ENCODE measurements at places on chromosomes 6 and 20.

GRCh38 chr20:35172434-35172806, 548 bp downstream of the PROCR start:
- no peak for DNase-seq

DNA sequence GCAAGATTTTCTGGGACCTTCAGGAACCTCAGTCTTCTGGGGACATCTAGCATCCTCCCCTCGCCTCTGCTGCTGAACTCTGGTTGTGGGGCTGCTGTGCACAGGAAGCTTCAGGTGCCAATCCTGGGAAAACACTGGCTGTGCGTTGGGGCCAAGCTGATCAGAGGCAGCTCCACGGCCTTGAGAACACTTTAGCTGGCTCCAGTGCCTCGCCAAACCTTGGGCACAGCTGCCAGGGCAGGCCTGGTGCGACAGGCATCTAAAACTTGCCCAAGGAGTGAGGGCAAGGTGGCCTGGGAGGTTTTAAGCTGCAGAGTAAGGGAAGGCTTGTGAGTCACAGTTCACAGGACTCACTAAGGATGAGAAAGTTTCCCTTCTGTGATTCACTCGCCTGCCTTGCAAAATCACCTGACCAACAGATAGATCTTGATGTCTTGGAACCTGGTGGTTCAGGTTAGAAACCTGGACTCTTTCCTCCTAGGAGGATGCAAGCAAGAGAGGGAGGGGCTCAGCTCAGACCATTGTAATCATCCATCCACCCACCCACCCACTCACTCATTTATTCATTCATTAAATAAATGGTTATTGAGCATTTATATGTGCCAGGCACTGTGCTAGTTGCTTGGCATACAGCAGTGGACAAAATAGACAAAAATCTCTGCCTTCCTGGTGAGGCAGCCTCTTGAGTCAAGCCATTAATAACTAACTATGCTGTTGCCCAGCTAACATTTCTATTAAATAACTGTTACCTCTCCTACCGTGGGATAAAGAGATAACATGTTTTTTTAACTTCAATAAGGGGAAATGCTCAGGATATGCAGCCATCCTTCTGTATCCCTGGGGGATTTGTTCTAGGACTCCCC, 2.5 kb upstream of the SPATS1 start:
- peak; percentile 17 for DNase-seq

DNA sequence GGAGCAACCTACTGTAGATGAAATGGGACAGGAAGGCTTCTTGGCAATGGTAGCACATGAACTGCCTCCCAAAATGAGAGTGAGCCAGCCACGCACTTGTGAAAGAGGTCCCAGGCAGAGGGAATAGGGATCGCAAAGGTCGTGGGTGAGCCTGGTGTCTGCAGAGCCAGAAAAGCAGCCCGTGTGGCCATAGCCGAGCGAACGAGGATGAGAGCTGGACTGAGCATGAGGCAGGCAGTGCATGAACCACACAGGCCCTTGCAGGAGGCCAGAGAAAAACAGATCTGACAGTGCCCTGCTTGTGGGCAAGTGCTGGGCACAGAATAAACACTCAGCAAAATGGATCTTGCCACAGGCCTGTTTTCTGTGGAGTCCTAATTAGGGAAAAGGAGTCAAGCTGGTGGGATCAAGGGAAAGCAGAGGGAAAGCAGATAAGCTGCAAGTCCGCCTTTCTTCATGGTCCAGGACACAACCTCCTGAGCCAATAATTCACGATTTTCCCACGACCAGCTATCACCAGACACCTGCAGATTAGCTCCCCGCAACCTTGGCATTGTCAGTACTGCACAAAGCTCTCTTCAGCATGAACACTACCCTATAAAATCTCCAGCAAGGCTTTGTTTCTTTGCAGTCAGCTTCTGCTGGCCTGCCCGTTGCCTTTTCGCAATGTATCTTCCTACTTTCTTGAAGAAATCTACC, 44.0 kb downstream of the GCNT2 start:
- no peak for DNase-seq

- DNase-seq: no peak
These were observed 2.7 kb downstream of the EPB41L2 start for GRCh38 chr6:131060311-131060710.

DNA sequence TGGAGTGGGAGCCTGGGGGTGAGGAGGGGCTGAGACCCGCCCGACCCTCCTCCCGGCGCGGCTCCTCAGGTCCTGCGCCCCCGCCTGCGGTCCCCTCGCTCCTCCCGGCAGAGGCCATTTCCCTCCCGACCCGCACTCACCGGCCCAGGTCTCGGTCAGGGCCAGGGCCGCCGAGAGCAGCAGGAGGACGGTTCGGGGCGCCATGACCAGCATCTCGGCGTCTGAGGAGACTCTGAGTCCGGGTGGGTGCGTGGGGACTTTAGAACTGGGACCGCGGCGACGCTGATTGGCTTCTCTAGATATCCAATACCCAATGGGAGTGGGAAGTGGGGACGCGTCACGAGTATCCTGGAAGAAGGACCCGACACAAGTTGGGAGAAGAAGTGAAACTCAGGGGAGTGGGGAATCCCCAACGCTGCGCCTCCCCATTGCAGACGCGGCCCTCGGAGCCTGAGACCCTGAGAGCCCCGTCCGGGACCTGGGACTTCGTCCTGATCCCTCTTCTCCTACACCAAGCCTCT, at the start of gene HLA-B:
Gene HLA-B (minus strand): TSS at position 234 of the 521 bp plus-strand sequence. CDS start 21 bp downstream, at position 213.
- peak; percentile 92 for DNase-seq

DNA sequence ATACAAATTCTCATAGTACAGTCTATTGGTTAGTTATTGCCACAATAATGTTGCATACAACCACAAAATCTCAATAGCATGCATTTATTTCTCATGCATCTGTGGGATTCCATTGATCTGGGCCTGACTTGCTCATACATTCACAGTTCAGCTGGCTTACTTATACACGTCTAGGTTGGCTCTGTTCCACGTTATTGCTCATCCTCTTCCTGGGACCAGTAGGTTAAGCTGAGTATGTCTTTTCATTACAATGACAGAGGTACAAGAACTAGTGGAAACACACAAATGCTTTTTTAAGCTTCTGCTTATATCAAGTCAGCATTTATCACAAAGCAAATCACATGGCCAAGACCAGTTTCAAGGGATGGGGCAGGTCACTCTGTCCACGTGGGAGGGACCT, 485.3 kb upstream of the BTBD3 start:
- DNase-seq: no peak

DNA sequence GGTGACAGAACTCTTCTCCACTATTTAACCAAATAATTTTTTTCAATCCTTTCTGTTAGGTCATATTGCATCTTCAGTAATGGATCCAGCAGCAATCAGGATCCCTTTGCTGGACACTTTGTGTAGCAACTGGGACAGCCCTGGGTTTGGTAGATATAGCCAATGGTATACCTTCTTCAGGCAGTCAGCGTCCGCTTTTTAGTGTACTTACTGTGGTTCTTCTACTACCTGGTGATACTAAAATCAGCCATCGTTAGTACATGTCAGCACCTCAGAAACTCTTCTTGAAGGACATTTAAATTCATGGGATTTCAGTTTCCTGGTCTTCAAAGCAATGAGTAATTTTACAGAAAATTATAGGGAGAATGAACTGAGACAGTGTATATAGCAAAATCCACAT, 93.5 kb downstream of the ADGRG6 start:
- peak; percentile 9 for DNase-seq

DNA sequence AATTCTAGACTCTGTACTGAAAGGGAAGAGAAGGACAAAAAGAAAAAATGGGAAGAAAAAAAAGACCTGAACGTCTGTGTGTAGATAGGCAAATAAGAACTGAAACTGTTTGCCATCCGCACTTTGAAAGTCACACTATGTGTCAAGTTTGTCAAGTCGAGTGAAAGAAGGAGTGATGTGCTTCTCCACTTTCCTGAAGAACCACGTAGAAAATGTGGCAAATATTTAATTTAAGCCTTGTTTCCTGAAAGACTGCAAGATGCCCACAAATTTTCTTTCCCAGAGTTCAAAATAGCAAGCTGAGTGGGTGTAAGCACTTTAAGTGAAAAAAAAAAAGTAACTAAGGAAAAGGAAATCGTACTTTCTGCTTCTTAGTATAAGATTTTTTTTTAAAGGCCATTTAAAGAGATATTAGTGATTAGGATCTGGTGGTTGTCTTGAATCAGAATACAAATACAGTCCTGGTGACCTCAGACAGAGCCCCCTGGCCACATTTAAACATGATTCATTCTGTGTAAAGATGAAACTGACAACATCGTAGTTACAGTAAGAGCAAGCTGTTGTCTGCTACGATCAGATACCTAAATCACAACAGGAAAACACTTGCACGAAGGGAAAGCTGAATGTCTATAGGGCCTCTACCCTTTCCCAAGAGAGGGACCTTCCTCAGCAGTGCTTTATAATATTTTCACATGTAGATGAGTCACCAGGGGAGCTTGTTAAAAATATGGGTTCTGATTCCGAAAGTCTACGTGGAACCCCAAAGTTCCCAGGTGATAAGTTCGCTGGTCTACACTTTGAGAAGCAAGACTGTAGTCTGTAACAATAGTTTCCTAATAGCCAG, 102.3 kb downstream of the HIVEP2 start:
- DNase-seq: peak; percentile 66

DNA sequence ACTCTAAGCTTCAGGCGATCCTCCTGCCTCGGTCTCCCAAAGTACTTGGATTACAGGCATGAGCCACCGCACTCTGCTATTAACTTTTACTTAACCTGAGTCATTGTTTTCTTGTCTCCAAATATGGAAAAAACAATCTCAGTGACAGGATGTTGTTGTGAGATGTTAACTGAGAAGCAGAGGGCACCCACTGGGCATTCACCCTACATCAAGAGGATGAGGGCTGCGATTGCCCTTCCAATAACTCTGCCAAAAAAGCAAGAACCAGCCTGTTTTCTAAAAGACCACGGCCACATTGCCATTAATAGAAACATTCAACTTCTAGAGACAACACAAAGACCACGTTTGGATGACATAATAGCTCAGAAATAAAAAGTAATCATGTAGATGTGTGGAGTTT, 107.6 kb upstream of the SGK1 start:
- DNase-seq: no peak

- DNase-seq: no peak
These were observed 13.8 kb downstream of the TREM1 start for GRCh38 chr6:41272591-41273240.

GRCh38 chr6:161161889-161162624, 111.8 kb downstream of the AGPAT4 start:
- no peak for DNase-seq

GRCh38 chr20:58389324-58389967, 417 bp downstream of the VAPB start:
- DNase-seq: peak; percentile 40

DNA sequence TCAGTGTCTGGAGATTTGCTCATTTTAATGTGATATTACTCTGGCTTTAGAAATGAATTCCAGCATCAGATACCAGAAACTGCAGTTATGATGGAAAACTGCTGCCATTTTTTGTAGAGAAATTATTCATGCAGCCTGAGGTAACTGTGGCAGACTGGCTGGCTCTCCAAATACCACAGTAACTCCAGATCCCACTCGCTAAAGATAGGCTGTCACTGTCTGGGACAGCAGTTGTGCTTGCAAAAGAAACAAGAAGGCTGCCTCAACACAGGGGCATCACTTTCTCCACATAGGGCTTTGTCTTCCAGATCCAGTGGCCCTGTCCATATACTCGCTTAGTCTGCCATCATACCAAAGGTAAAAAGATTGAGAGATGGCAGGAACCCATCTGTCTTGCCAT, 52.7 kb downstream of the FAM184A start:
- DNase-seq: no peak

DNA sequence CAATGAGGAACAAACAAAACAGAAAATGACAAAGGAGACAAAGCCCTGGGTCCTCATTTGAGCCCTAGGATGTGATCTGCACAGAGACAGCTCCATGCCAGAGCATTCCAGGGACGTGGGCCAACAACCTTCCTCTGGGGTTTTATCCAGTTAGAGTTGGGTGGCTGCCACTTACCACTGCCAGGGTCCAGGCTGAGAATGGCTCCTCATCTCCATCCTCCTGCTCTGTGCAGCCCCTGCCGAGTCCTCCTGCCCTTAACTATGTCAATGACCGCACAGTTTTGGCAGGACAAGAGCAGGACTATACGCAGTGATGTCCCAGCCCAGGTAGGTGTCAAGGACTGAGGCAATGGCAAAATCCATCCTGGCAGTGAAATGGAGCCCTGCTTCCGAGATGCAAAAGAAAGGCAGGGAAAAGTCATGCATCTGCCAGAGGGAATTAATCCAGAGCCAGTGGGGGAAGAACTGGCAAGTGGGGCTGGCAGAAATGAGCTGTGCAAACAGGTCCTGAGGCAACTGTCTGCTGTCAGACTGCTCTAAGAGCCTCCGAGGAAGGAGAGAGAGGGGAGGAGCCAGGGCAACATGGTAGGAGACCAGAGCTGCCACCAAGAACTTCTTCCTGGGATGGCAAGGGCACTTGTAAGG, 449.4 kb downstream of the PTPRT start:
- DNase-seq: no peak

GRCh38 chr6:165173484-165173883, 135.9 kb downstream of the C6orf118 start:
- no peak for DNase-seq

DNA sequence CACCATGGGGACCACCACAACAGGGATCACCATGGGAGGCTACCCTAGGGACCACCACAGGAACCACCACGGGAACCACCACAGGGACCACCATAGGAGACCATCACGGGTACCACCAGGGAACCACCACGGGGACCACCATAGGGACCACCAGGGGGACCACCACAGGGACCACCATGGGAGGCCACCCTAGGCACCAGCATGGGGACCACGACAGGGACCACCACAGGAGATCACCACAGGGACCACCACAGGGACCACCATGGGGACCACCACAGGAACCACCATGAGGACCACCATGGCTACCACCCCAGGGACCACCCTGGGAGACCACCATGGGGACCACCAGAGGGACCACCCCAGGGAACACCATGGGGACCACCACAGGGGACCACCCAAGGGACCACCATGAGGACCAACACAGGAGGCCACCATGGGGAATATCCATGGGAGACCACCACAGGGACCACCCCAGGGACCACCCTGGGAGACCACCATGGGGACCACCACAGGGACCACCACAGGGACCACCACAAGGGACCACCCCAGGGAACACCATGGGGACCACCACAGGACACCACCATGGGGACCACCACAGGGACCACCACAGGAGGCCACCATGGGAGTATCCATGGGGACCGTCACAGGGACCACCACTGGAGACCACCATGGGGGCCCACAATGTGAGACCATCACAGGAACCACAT, 67.6 kb upstream of the MPC1 start:
- DNase-seq: no peak

- DNase-seq: no peak
These were observed 256.5 kb upstream of the PRND start for GRCh38 chr20:4465212-4465611.

- no peak for DNase-seq
These were observed 30.8 kb downstream of the KIF16B start for GRCh38 chr20:16542477-16542876.

Measured in activated naive CD4-positive, alpha-beta T cell treated with anti-CD3 and anti-CD28 coated beads for 36 hours (primary cell).